ENCODE measurements at places on chromosomes 5 and 9. TPM values are rescaled to one million over a fixed set of nuclear protein-coding genes. Genes with fewer than 3 reads are reported as not detected.

Gene PCDHA2
- under 0.01 TPM for total RNA-seq

Gene PRDM9
- not detected for total RNA-seq

Gene PTPN3
- 19.0 TPM for total RNA-seq

Gene CCIN
- total RNA-seq: 1.6 TPM
